HFF-Myc (cell line): ENCODE measurements at places on chromosomes 7 and 10.
A peak's percentile ranks its signal among the peaks of the same experiment; 100 is the strongest.

GRCh38 chr7:16114071-16114470 lies 307.3 kb downstream of the CRPPA start:
- DNase-seq = no peak

- DNase-seq = no peak
Measured at GRCh38 chr7:128036226-128036940, 5.1 kb upstream of the LRRC4 start.

GRCh38 chr10:49518982-49519578 lies 19.8 kb downstream of the ERCC6 start:
- DNase-seq = no peak

DNA sequence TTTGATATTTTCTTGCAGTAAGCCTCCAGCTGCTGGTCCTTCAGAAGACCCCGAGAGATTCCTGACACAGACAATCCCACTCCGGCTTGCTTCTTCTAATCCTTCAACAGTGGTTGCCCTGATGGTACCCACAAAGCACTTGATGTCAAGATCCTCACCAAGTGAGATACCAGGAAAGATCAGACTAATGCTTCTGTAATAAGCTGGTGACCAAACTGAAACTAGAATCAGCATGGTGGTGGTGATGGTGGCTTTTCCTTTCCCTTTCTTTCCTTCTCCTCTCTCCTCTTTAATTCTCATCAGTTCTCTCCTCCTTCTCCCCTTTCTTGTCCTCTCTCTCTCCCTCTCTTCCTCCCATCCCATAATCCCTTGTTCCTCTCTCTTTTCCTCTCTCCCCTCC lies 25.8 kb upstream of the CASD1 start:
- DNase-seq = no peak

DNA sequence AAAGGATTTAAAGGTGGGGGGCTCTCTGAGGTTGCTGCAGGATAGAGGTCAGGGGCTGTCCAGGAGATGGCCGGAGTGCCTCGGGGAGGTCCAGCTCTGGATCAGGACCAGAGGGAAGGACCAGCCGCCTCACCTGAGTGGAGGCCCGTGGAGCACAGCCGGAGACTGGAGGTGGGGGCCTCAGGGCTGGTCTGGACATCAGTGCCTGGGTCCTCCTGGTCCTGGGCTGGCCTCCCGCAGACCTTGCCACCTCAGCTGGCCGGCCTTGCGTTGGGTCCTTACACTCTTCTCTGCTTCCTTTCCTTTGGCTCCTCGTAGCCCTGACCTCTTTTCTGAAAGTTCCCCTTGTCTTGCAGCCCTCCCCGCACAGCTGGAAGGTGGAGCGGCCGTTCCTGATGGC lies 2.0 kb downstream of the SUN1 start:
- DNase-seq = no peak

- no peak for DNase-seq
Measured at GRCh38 chr10:98445200-98445812, 1.4 kb downstream of the HPS1 start.

- DNase-seq = no peak
Measured at GRCh38 chr10:4334015-4334414, 492.0 kb upstream of the AKR1E2 start.

DNA sequence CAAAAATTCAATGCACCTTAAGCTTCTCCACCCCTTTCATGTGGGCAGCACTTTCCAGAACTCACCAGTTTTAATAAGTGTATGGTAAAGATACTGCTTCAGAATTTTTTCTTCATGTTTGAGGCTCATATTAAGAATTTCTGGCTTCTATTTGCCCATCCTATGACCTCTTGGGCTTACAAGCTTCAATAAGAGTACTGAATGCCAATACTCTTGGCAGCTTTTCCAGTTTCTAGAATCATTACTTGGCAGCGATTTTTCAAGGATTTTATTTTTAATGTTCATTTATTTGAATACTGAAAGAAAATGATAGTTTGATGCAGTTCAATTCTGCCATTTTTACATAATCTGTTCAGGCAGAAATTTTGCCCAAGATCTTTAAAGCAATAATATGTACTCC lies 242.1 kb upstream of the KCND2 start:
- no peak for DNase-seq

- no peak for DNase-seq
Measured at GRCh38 chr10:107480781-107481180, 316.3 kb upstream of the SORCS1 start.

- DNase-seq = no peak
Measured at GRCh38 chr7:33667196-33667595, 238.1 kb upstream of the BMPER start.

DNA sequence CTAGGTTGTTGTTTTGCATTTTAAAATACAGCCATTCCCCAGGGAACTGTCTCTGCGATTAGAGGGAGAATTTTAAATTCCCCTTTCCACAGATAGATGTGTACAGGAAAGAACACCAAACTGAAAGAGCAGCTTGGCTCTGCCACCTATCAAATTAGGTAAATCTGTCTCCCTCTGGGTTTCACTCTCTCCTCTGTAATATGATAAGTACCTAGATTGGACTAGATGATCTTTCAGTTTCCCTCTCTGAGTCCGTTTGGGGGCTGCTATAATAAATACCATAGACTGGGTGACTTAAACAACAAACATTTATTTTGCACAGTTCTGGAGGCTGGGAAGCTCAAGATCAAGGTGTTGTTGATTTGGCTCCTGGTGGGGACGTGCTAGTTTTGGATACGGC lies 186.0 kb downstream of the KIF20B start:
- DNase-seq = no peak

GRCh38 chr10:76640806-76641205 lies 996.8 kb downstream of the KCNMA1 start:
- DNase-seq = no peak

DNA sequence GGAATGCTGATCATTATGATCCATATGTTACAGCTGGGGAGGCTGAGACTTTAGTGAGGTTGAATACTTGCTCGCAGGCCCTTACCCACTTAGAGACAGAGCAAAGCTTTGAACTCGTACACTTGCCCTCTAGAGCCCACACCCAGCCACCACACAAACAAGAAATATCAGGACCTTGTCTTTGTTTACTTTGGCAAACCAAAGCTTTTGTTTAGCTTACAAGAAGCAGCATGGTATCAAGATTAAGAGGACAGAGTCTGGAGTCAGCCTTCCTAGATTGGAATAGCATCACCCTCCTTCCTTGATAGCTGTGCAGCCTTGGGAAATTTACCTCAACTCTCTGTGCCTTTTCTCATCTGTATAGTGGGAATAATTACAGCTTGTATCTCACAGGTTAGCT lies 477.5 kb downstream of the SUGCT start:
- no peak for DNase-seq

GRCh38 chr7:125427676-125428075 lies 498.1 kb upstream of the POT1 start:
- no peak for DNase-seq

DNA sequence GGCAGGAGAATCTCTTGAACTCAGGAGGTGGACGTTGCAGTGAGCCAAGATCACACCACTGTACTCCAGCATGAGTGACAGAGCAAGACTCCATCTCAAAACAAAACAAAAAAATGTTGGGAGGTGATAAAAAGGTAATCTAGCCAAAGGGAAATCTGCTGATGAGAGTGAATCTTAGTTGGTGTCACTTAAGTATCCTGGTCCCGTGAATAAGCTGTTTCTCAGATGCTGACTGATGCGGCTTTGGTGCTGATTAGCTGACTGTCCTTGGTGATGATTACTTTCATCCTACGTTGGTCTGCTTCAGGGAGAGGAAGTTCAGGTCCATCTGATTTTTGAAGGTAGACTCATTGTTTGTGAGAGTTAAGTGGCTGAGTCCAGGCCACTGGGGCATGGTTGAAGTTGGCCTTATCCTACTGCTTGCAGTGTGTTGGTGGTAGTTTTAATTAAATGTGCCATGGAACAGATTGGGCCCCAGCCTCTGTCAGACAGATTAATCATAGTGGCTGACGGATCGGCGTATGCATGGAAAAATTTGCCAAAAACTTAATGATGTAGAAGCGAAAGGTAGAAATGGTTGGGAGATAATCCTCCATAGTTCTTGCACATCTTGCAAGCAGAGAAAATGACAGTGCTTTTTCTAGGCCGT lies 17.4 kb upstream of the TMEM236 start:
- no peak for DNase-seq

DNA sequence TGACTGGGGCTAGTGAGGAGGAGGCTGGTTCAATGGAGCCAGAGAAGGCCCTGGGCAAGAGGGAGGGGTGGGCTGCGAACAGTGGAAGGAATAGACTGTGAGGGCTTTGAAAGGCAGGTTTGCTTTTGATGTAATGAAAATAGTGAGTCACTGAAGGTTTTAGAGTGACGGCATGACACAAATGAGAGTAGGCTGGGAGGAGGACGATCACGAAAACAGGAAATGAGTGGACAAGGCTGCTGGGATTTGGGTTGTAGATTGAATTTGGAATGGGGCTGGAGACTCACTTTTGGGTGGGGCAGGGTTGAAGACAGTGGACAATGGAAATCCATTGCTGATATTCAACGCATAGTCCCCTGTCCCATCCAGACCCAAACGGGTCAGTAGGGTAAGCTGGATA lies 139.6 kb downstream of the CDH23 start:
- no peak for DNase-seq

- no peak for DNase-seq
Measured at GRCh38 chr10:17943033-17943745, 8.5 kb upstream of the SLC39A12 start.

- no peak for DNase-seq
Measured at GRCh38 chr10:55966101-55966500, 395.0 kb downstream of the ZWINT start.

- DNase-seq = no peak
Measured at GRCh38 chr7:159231017-159231416, 86.3 kb upstream of the VIPR2 start.

GRCh38 chr7:133512560-133512959 lies 259.7 kb downstream of the EXOC4 start:
- no peak for DNase-seq

DNA sequence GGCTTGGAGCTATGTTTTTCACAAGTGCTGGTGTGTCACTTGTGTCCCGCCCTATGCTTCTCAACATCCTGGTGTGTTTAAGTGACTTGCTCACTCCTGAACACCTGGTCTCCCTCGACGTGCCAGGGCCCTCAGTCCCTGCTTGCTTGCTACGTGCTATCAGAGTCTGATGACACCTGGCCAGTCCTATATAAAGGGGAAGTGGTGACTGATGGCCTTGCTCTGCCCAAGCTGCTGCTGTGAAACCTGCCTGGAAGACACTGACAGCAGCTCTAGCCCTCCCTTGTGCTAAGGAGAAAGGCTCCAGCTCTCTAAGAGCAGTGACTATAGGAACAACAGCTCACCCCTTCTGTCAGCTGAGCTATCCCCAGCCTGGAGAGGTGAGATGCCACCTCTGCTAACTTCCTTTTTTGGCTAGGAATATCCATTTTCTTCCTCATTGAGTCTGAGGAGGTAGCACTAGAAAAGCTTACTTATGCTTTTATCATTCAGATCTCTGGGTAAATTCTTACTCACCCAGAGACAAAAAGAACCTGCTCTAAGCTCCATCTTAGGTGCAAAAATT lies 77.2 kb upstream of the PLXNA4 start:
- DNase-seq = no peak

DNA sequence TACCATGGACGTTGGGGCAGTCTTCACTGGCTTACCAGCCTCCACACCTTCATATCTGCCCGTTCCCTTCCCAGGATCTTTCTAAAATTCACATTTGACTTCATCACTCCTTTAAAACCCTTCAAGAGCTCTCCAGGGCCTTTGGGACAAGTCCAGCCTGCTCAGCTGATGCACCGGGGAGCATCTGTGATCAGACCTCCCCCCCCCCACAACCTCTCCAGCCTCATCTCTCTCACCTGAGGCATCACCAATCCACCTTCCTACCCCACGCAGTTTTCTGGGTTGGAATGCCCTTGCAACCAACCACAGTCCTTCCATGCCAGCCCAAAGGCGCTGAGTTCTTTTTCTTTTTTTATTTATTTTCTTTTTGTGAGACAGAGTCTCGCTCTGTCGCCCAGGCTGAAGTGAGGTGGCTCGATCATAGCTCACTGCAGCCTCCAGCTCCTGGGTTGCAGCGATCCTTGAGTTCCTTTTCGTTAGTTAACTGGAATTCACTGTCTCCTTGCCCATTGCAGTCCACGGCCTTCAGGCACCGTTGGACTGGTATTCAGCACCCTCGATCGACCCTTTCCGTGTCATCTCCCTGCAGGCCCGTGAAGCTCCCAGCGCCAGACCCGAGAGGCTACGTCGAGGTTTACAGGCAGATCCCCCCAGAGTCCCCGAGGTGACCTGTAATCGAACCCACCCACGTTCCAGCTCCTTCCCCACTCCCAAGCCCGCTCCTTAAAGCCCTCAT lies 654 bp downstream of the ALKBH4 start:
- no peak for DNase-seq

GRCh38 chr7:15327001-15327400 lies 234.8 kb downstream of the AGMO start:
- DNase-seq = no peak

GRCh38 chr10:95391581-95392216 lies 100.9 kb upstream of the PDLIM1 start:
- DNase-seq = peak; percentile 15

- DNase-seq = no peak
Measured at GRCh38 chr10:88680958-88681357, 16.7 kb downstream of the LIPF start.

DNA sequence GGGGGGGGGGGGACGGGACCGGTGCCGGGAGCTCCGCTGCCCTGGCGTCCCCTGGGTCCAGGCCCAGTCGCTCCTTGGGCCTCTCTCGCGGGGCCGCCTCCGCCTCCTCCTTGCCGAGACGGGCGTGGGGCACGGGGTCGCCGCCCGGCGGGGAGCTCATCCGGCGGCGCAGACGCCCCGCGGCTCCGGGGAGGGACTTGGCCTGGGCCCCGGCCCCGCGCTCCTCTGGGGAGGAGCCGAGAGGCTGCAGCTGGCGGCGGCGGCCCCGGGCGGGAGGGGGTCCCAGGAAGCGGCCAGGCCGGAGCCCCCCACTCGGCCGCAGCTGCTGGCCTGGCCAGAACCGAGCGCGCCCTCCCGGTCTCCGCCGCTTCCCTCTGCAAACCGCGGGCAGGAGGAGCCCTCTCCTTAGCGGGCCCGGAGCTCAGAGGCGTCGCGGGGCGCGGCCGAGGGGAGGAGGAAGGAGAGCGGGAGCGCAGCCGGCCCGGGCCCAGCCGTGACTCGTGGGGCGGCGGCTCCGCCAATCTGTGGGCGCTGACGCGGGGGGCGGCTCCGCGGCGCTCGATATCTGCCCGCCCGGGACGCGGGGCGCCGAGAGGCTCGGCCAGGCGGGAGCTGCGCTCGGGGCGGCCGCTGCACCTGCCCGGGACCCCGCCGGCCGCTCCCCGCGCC lies at the start of gene FAM20C:
Gene FAM20C (plus strand): TSS at position 591 of the 669 bp plus-strand sequence. CDS start 629 bp downstream, outside the sequence.
- DNase-seq = no peak

DNA sequence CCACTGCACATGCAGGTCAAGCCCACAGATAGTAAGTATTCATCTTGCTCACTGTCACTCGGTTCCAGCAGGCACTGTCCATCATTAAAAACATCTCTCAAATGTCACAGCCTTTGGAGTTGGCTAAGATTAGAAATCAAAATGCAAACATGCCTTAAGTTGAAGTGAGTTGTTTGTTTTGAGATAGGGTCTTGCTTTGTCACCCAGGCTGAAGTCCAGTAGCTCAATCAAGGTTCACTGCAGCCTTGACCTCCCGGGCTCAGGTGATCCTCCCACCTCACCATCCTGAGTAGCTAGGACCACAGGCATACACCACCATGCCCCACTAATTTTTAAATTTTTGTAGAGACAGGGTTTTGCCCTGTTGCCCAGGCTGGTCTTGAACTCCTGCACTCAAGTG lies 98.1 kb downstream of the EBF3 start:
- DNase-seq = no peak

- DNase-seq = no peak
Measured at GRCh38 chr10:52451817-52452216, 137.7 kb downstream of the DKK1 start.

- no peak for DNase-seq
Measured at GRCh38 chr7:20270867-20271266, 53.7 kb upstream of the MACC1 start.
